Fibroblast of skin of scalp (primary cell): ENCODE measurements at places on chromosomes 7 and 10.

- DNase-seq = no peak
Measured at GRCh38 chr7:778271-778967, 51.3 kb upstream of the PRKAR1B start.

- DNase-seq = no peak
Measured at GRCh38 chr7:154577141-154577873, 425.6 kb downstream of the PAXIP1 start.

GRCh38 chr10:123316776-123317175, 162.6 kb downstream of the BUB3 start:
- no peak for DNase-seq

DNA sequence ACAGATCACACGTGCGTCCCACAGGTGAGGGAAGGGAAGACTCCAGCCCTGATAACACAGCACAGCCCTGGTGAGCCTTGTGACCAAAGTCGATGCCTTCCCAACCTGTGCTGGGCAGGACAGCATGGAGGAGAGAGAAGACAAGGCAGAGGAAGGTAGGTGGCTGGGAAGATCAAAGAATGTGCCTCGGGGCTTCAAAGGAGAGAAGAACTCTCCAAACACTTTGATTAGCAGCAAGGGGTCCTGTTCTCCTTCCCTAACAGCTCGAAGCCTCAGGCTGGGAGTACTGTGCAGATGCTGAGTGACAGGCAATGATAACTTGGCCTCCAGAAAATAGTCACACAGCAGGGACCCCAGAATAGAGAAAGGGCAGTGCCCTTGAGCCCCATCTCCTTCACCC, 288.5 kb downstream of the TCERG1L start:
- DNase-seq = no peak
